ENCODE measurements at places on chromosomes 3 and 15.

DNA sequence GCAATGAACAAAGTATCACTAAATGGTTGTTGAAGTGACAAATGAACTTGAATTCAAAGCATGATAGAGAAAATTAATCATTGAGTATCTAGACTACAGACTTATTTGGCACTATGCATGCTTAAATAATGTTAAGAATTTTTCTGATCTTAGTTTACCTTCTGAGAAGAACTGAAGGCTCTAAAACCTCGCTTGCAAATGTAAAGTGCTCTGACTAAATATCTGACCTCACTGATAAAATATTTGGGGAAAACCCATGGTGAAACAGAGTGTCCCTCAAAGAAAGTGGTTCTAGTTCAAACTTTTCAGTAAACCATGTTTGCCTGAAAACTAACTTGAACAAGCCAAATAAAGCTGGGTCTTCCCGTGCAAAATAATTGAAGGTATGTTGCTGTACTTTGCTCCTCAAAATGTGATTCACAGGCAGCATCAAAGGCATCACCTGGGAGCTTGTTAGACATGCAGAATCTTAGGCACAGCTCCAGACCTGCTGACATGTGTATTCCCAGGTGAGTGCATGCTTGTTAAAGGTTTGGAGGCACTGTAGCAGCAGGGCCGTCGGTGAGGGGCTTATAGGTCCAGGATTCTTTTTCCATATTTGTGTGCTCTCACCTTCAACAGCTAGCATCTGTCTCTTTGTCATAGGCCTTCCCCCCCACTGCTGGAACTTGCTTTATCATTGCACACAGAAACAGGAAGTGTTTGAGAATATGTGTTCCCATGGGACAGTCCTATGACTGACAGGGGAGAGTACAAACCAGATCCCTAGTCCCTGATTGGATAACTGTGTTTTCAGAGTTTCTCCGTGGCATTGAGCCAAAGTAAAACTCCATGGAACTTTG, 524.2 kb upstream of the LMCD1 start:
- no peak for DNase-seq

GRCh38 chr15:62641825-62642224, 400.7 kb upstream of the TPM1 start:
- DNase-seq = no peak

- no peak for DNase-seq
Measured at GRCh38 chr3:172148241-172148640, 108.9 kb downstream of the FNDC3B start.

DNA sequence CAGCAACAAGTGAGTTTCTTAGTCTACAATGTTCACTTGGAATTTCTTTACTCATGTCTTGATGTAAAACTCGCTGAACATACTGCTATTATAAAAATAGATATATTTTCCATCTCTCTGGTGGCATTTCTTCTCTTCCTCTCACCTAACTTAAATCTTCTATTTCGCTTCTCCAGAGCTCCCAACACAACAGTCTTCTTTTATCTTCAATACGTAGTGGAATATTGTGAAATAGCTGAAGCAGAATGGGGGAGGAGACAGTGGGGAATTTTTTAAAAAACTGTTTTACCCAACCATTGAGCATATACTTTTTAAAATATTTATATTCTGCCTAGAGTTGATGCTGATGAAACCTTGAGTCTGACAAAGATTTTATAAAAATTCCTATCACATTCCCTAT, 548.5 kb downstream of the RBMS3 start:
- no peak for DNase-seq

DNA sequence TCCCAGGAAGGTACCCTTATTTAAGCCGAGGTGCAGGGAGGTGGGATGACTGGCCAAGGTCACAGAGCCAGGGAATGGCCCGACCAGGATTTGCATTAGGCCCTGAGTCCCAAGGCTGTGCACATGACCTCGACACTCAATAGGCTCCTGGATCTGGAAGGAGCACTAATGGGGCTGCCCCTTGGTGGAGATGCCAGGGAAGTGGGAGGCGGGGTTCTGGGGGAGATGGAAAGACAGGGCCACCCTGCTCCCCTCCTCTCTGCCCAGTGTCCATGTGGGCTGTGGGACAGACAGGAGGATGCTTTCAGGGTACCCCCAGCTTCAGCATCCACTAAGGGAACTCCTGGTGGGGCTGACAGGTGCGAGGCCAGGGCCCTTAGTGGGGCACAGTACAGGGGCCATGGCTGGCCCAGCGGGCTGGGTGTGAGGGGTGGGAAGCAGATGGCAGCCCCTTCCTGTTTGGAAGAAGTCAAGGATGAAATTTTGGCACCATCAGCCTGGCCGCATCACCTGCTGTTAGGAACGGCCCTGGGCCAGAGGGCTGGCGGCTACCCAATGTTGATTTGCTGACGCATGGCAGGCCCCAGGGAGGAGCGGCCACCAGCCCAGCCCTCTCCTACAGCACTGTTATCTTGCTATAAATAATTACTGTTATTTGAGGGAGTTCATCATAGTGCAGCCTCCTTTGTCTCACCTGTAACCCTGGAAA, 37.3 kb downstream of the ATP2B2 start:
- no peak for DNase-seq

- DNase-seq = no peak
Measured at GRCh38 chr3:42739401-42740158, 33.5 kb downstream of the CCDC13 start.

DNA sequence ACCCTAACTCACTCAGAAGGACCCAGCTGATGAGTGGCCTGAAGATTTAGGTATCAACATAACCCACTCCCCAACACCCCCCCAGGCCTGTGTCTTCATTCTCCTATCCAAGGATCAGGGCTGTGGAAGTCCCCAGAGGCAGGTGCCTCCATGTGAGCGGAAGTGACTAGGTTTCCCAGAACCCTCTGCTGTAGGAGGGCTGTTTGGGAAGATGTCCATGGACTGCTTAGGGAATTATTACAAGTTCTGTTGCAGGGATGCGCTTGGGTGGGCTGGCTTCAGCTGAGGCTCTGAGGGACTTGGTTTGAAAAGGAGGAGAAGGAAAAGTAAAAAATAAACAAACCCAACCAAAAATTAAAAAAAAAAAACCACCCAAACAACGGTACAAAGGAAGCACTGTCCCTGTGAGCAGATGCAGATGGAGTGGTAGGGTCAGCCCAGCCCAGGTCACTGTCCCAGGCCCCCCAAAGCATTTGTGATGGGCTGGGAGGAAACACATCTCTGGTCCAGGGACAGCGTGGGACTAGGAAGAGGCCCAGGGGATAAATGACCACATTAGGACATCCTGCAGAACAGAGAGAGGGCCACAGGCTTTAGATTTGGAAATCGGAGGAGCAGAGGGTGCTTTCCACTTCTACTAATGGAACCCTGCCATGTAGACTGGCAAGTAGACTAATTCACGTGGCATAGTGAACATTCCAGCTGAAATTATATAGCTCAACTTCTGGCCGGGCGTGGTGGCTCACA, 12.2 kb upstream of the APOD start:
- no peak for DNase-seq

GRCh38 chr3:110774496-110775265, 296.9 kb upstream of the NECTIN3 start:
- DNase-seq = no peak

Measured in CD4-positive, alpha-beta T cell treated with Interleukin-6 for 4 hours (primary cell).